ENCODE measurements at places on chromosomes 11 and 22. TPM values are rescaled to one million over a fixed set of nuclear protein-coding genes. Genes with fewer than 3 reads are reported as not detected.

- no peak for DNase-seq
These were observed 129.4 kb upstream of the PAX6 start for GRCh38 chr11:31940371-31941037.

DNA sequence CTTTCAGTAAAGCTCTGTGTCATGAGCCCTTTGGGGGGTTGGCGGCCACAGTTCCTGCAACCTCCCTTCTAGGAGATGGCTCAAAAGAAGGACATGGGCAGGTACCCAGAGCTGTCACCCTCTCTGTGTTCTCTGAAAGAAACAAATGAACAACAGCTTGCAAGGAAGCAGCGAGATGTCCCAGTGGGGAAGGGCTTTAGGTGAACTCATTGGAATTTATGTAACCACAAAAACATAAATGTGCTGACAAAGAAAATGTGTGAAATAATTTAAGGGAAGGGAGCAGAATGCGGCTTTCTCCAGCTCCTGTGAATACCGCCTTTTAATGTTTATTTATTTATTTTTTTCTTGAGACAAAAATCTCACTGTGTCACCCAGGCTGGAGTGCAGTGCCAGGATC, 3.3 kb downstream of the PARVG start:
- DNase-seq, result no peak

DNA sequence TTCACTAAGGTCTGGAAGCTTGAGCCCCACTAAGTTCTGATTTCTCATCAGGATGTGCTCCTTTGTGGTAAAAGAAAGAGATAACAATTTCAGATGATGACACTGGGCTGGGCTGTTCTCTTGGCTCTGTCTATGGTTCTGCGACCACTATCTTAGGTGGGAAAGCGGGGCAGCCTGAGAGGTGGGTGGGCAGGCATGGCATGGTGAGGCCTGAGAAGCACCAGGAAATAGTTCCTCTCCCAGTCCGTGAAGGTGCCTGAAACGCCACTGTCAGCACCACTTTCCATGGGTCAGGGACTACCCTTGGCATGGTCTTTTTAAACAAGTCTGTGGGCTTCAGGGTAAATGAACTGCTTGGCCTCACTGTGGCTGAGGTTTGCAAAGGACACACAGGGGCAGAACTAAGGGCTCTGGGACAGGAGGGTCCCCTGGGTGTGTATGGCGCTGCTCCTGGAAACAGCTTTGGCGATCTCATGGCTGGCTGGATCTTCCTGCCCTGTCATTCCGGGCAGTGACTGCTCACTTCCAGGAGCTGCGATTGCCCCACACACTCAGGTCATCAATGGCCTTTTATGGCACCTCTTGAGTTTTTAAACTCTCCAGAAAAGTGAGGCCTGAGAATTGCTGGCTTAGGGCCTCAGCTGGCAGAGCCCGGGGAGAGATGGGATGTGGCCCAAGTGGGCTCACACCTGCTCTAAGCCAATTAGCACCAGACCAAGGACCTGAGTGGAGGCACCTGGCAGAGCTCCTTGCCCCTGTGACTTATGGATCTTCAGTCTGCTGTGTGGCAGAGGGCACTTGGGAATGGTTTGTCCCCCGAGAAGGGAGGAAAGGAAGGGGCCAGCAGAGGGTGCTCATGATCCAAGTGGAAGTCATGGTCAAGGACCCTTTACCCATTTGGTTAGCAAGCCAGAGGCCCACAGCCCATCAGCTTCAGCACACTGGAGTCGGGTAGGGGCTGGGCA, 55.6 kb upstream of the LYVE1 start:
- DNase-seq, result no peak

- no peak for DNase-seq
These were observed 4.1 kb downstream of the BEST1 start for GRCh38 chr11:61954106-61954850.

- no peak for DNase-seq
These were observed 160.4 kb downstream of the TEAD1 start for GRCh38 chr11:12834630-12835029.

GRCh38 chr11:64566915-64567891, 23.8 kb upstream of the SLC22A12 start:
- no peak for DNase-seq

DNA sequence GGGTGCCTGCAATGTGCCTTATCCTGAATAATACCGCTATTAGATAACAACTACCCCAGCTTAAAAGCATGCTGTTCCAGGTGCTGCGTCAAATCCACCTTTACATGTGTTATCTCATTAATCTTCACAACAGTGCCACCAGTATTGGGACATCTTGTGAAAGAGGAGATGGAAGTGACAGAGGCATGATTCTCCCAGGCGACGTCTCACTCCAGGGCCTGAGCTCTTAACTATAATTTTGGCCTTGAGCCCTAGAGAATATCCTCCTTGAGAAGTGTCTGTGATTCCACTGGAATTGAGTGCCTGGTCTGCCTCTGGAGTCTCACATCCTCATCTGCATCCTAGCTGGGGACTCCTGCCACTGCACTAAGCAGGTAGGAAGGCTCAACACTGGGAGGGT, 43.8 kb downstream of the RPL27A start:
- no peak for DNase-seq

DNA sequence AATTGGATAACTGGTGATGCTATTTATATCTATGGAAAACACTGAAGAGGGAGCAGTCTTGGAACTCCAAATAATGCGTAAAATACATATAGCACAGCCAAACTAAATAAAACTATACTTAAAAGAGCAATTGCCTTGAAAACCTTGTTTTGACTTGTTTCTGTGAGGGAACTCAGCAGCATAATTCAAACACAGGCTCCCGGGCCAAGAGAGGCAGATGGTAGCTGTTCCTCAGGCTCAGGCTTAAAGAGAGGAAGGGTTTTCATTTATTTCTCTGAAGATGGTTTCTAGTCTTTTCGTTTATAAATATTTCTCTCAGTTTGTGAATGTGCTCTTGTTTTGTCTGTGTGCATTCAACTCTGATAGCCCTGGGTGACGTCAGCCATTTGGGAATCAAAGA, 82.4 kb downstream of the FANCF start:
- DNase-seq, result no peak

GRCh38 chr11:1893581-1894359, 2.1 kb upstream of the PRR33 start:
- no peak for DNase-seq

DNA sequence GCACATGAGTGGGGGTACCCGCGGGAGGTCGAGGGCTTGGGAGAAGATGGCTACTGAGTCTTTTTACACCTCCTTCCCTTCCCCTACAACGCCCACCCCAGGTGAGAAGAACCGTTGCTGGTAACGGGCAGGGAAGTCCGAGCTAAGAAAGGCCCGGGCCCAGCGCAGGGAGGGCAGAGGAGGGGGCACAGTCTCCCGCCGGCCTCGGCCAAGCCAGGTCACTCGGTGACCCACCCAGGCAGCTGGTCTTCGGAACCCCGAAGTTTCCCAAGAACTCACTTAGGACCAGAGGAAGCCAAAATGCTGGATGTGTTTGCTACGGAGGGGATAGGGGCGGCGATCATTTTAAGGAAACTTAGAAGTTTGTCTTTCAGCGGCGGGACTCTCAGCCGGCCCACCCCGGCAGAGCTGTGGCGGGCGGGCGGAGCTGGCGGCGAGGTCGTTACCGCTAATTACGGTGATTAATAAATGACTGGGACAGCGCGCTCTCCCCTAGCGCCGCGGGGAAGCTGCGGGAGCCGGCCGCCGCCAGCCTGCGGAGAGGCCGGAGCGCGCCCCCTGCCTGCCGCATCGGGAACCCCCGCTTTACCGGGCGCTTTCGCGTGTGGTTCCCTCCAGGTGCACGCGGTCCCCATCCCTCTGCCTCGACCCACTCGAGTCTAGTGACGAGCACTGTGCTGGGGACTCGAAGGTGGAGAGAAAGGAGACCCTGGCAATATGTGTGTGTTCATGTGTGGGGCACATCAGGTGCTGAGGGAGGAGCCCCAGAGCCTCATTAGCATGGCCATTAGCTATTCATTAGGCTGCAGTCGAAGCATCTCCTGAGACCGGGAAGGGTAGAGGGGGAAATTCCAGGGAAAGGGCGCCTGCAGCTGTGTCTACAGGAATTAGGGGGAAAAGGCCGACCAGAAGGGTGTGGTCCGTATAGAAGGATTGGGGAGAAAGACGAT, 945 bp downstream of the ROBO3 start:
- peak; percentile 70 for DNase-seq

DNA sequence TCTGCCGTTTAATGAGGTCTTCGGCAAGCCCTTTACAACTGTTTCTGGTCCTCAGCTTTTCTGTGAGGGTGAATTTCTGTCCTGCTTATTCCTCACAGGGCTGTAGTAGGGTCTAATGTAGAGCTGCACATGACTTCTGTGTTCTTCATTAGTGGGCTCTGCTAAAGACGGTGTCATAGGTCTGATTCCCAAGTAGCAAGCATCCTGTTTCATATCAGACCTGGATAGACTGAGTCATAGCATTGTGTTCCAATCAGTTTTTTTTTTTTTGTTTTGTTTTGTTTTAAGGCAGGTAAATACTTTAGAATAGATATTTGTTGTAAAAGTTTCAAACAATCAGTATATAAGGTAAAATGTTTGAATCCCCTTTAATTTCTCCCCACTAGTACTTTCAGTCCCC, 35.4 kb downstream of the BIRC2 start:
- DNase-seq, result no peak

- no peak for DNase-seq
These were observed 281.7 kb downstream of the ST3GAL4 start for GRCh38 chr11:126636911-126637794.

GRCh38 chr11:93717501-93717900, 23.8 kb downstream of the TAF1D start:
- DNase-seq, result no peak

DNA sequence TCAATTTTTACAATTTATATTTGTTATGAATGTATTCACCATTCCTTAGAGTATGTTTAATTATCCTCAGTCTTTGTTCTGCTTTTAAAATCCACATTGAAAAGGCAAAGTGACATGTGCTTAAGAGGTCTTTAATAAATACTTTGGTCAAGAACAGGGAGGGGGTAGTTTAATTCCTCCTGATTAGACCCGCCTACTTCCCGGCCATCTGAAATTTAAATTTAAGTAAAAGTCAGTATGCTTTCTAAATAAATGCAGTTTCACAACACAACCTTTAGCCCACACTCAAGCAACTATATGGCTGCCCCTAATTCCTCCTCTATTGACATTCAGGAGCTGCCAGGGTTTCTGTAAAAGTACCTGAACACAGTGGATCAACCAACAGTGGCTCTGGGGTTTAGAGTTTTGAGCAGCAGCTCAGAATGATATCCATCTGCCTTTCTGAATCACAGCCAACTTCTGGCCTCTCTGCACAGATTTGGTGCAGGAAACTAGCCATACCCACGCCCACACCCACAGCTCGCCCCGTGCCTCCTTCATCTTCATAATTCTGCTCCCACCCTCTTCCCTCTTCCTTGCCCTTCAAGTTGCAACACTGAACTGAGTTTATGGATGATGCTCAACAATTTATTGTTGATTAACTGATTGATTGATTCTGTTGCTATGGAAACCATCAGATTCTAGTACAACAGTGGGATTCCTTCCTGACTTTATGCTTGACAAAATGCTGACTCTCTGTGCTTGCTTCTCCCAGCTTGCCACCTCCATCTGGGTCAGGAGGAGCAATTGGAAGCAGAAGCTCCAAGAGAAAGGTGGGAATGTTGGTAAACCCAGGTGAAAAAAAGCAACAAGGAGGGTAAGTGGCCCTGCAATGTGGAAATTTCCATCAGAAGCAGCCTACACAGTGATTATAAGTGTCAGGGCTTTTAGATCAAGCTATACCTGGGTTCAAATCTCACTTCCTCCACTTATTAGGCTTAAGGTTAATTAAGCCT, 70.8 kb downstream of the PANX1 start:
- DNase-seq, result no peak

DNA sequence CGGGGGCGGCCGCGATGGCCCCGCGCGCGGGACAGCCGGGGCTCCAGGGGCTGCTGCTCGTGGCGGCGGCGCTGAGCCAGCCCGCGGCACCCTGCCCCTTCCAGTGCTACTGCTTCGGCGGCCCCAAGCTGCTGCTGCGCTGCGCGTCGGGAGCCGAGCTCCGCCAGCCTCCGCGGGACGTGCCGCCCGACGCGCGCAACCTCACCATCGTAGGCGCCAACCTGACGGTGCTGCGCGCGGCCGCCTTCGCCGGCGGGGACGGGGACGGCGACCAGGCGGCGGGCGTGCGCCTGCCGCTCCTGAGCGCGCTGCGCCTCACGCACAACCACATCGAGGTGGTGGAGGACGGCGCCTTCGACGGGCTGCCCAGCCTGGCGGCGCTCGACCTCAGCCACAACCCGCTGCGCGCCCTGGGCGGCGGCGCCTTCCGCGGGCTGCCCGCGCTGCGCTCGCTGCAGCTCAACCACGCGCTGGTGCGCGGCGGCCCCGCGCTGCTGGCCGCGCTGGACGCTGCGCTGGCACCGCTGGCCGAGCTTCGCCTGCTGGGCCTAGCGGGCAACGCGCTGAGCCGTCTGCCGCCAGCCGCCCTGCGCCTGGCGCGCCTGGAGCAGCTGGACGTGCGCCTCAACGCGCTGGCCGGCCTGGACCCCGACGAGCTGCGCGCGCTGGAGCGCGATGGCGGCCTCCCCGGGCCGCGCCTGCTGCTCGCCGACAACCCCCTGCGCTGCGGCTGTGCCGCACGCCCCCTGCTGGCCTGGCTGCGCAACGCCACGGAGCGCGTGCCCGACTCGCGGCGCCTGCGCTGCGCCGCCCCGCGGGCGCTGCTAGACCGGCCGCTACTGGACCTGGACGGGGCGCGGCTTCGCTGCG, 697 bp downstream of the TPBGL start:
- peak; percentile 93 for DNase-seq

GRCh38 chr11:122115524-122116379, at the start of gene BLID:
BLID (minus strand) TSS chr11:122116215; CDS start chr11:122115922, 293 bp downstream.
- DNase-seq, result no peak

- DNase-seq, result no peak
These were observed 111.9 kb downstream of the MED15 start for GRCh38 chr22:20619045-20619892.

- DNase-seq, result no peak
These were observed 47.3 kb downstream of the PPP2R1B start for GRCh38 chr11:111718859-111719258.

- no peak for DNase-seq
These were observed 40.3 kb upstream of the CYP2D6 start for GRCh38 chr22:42170946-42171345.

- DNase-seq, result peak; percentile 50
These were observed 824 bp upstream of the CBX6 start for GRCh38 chr22:38872831-38873248.

Gene SCGB1D2
- total RNA-seq, result not detected

Gene KRTAP5-8
- total RNA-seq, result not detected

Gene FXYD2
- total RNA-seq, result 0.78 TPM

Gene OR51B4
- total RNA-seq, result not detected

Gene TSPAN18
- 2.4 TPM for total RNA-seq

Gene ZBTB16
- total RNA-seq, result 156 TPM

Gene DEPDC7
- 1.8 TPM for total RNA-seq

Gene TM7SF2
- total RNA-seq, result 23.2 TPM

Gene SYT9
- not detected for total RNA-seq

Measured in natural killer cell (primary cell).